Naive thymus-derived CD8-positive, alpha-beta T cell (primary cell): ENCODE measurements at places on chromosomes 1 and 21.
A peak's percentile ranks its signal among the peaks of the same experiment; 100 is the strongest.

GRCh38 chr1:30750731-30751291, 6.8 kb downstream of the LAPTM5 start:
- H3K4me3 ChIP-seq, result peak overlapping the region; percentile 100
- no peak for DNase-seq

GRCh38 chr1:234661317-234661928, 51.4 kb upstream of the IRF2BP2 start:
- H3K36me3 ChIP-seq, result no peaks in the 10 kb centered on the region
- no peak for DNase-seq
- H3K27ac ChIP-seq, result peak overlapping the region; percentile 56

DNA sequence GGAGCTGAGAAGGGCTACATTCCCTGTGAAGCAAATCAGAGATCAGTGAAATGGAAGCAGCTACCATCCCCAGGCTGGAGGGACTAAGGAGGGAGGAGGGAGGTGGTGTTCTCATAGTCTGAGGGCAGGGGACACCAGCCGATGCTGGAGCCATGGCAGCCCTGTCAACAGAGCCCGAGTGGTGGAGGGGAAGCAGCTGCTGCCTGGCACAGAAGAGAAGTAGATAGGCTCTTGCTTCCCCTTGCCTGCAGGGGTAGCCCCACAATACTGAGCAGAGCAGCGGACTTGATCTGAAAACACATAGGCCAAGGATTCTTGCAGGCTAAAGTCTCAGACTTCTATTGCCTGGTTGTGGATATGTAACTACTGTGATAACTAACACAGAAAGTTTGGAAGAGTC, 255.1 kb downstream of the FGGY start:
- H3K27me3 ChIP-seq, result no peaks in the 10 kb centered on the region
- no peak overlapping the region for H3K4me3 ChIP-seq
- peaks cover 31% of the 10 kb centered on the region for H3K36me3 ChIP-seq
- DNase-seq, result no peak
- H3K27ac ChIP-seq, result no peak overlapping the region
- no peaks in the 10 kb centered on the region for H3K4me1 ChIP-seq

GRCh38 chr1:37423810-37424209, 50.6 kb upstream of the ZC3H12A start:
- H3K27me3 ChIP-seq, result peaks cover 6% of the 10 kb centered on the region
- no peaks in the 10 kb centered on the region for H3K4me1 ChIP-seq
- DNase-seq, result no peak
- H3K27ac ChIP-seq, result no peak overlapping the region
- no peak overlapping the region for H3K4me3 ChIP-seq

GRCh38 chr1:63888984-63889383, 115.2 kb downstream of the ROR1 start:
- no peak for DNase-seq
- no peak overlapping the region for H3K4me3 ChIP-seq
- no peaks in the 10 kb centered on the region for H3K4me1 ChIP-seq
- H3K27ac ChIP-seq, result no peak overlapping the region
- no peaks in the 10 kb centered on the region for H3K36me3 ChIP-seq

GRCh38 chr1:25971066-25971810, 26.6 kb downstream of the PAFAH2 start:
- no peaks in the 10 kb centered on the region for H3K27me3 ChIP-seq
- H3K4me3 ChIP-seq, result peak overlapping the region; percentile 79
- no peak for DNase-seq
- peaks cover 78% of the 10 kb centered on the region for H3K36me3 ChIP-seq
- peaks cover 32% of the 10 kb centered on the region for H3K4me1 ChIP-seq
- H3K27ac ChIP-seq, result peak overlapping the region; percentile 60

- no peak for DNase-seq
- H3K4me3 ChIP-seq, result no peak overlapping the region
- peaks cover 18% of the 10 kb centered on the region for H3K27me3 ChIP-seq
- H3K27ac ChIP-seq, result no peak overlapping the region
Measured at GRCh38 chr1:94597701-94598100, 56.1 kb upstream of the F3 start.

GRCh38 chr1:117695796-117696490, 90.1 kb downstream of the TENT5C start:
- no peak overlapping the region for H3K27ac ChIP-seq
- peaks cover 22% of the 10 kb centered on the region for H3K27me3 ChIP-seq
- no peaks in the 10 kb centered on the region for H3K4me1 ChIP-seq
- no peak for DNase-seq
- H3K36me3 ChIP-seq, result no peaks in the 10 kb centered on the region
- H3K4me3 ChIP-seq, result no peak overlapping the region

- H3K27me3 ChIP-seq, result peaks cover 18% of the 10 kb centered on the region
- DNase-seq, result no peak
- no peaks in the 10 kb centered on the region for H3K36me3 ChIP-seq
- no peak overlapping the region for H3K27ac ChIP-seq
- H3K4me3 ChIP-seq, result no peak overlapping the region
Measured at GRCh38 chr1:165439330-165439729, 5.6 kb downstream of the RXRG start.

GRCh38 chr1:151165281-151165737, 393 bp downstream of the LYSMD1 start:
- no peaks in the 10 kb centered on the region for H3K27me3 ChIP-seq
- H3K36me3 ChIP-seq, result peaks cover 12% of the 10 kb centered on the region
- peak overlapping the region; percentile 96 for H3K4me3 ChIP-seq
- peaks cover 21% of the 10 kb centered on the region for H3K4me1 ChIP-seq

DNA sequence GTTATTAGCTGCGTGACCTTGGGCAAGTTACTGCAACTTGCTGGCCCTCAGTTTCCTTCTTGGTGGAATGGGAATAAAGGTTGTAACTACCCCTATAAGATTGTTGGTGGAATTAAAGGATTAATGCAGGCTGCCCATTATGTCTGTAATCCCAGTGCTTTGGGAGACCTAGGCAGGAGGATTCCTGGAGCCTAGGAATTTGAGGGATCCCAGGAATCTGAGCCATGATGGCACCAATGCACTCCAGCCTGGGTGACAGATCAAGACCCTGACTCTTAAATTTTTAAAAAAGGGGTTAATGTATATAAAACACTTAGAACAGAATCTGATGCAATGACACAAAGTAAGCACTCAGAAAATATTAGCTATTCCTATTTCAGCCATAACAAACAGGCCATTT, 67.3 kb downstream of the PTGER3 start:
- no peak overlapping the region for H3K27ac ChIP-seq
- H3K36me3 ChIP-seq, result no peaks in the 10 kb centered on the region
- no peak for DNase-seq
- H3K4me3 ChIP-seq, result no peak overlapping the region
